D721Med (cell line): ENCODE measurements at places on chromosomes 5 and 9.

- DNase-seq: no peak
These were observed 7.1 kb downstream of the BRD9 start for GRCh38 chr5:885529-885928.

- DNase-seq: no peak
These were observed 96.4 kb upstream of the TAF11L2 start for GRCh38 chr5:17401470-17402288.

- no peak for DNase-seq
These were observed 191.5 kb upstream of the CLINT1 start for GRCh38 chr5:158050421-158050820.

GRCh38 chr5:62614355-62614754 lies 35.7 kb downstream of the LRRC70 start:
- DNase-seq: no peak

DNA sequence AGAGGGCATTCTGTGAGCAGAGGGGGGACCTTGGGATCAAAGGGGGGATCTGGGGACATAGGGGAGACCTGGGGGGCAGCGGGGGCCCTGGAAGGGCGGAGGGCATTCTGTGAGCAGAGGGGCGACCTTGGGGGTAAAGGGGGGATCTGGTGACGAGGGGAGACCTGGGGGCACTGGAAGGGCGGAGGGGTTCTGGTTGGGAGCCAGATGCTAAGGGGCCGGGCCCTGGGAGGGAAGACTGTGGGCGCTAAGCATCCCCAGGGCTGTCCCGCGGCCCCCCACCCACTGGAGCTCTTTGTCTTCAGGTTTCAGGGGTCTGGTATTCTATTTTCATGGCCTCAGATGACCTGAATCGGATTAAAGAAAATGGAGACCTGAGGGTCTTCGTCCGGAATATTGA lies 748 bp downstream of the LCN9 start:
- DNase-seq: no peak

- DNase-seq: no peak
These were observed 337.6 kb upstream of the IRX1 start for GRCh38 chr5:3258050-3258449.

DNA sequence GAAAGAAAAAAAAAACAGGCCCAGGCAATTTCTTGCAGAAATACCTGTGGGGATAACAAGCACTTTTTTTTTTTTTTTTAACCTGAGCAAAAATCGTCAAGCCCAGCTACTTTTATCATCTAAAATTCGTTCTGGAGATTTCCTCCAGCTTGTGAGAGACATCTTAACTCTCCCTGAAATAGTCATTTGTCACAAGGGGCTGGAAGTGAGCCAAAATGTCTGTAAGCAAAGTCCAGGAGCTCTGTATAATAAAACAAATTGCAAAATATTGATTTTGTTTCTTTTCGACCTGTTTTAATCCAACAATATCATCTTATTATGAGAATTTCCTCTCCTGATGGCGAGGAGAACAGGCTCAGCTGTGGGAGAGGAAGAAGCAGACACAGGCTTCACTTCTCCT lies 168.4 kb downstream of the TTLL11 start:
- no peak for DNase-seq

DNA sequence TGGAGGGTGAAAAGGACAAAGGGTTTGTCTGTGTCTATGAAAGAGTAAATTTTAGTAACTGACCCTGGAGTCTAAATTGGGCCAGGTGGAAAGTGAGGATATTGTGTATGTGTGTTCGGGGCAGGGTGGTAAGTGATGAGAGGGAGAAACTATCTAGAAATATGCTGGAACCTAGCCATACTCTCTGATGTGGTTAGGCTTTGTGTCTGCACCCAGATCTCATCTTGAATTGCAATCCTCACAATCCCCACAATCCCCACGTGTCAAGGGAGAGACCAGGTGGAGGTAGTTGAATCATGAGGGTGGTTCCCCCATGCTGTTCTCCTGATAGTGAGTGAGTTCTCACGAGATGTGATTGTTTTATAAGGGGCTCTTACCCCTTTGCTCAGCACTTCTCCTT lies 60.6 kb downstream of the COMMD10 start:
- no peak for DNase-seq

GRCh38 chr5:43338862-43339261 lies 25.6 kb upstream of the HMGCS1 start:
- no peak for DNase-seq

DNA sequence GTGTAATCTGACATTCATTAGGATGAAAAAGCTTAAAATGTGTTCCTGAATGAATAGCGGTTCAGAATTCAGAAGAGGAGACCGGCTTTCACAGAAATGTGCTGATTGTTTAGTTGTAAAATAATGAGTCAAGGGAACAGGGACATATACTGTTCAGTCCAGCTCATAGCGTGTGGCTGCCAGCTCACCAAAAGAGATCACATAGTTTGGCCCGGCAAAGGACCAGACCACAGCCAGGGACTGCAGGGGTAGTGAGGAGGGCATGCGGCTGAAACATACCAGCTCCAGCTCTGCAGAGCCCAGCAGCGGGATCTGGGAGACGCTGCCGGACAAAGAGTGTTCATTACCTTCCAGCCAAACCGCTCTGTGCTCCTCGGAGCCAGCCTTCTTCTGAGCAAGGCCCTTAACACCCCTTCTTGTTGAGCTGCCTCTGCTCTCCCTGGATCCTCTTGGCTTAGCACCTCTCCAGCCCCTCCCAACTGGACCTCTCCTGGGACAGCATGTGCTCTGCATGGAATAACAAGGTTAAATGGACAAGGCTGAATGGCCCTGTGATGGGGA lies 116.8 kb upstream of the CNTLN start:
- no peak for DNase-seq

DNA sequence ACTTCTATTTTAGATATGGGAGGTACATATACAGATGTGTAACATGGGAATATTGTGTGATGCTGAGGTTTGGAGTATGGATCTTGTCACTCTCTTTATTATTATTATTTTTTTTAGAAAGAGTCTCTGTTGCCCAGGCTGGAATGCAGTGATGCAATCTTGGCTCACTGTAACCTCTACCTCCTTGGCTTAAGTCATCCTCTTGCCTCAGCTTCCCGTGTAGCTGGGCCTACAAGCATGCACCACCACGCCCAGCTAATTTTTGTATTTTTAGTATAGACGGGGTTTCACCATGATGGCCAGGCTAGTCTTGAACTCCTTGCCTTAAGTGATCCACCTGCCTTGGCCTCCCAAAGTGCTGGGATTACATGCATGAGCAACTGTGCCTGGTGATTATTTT lies 138.4 kb upstream of the SLC28A3 start:
- DNase-seq: no peak

DNA sequence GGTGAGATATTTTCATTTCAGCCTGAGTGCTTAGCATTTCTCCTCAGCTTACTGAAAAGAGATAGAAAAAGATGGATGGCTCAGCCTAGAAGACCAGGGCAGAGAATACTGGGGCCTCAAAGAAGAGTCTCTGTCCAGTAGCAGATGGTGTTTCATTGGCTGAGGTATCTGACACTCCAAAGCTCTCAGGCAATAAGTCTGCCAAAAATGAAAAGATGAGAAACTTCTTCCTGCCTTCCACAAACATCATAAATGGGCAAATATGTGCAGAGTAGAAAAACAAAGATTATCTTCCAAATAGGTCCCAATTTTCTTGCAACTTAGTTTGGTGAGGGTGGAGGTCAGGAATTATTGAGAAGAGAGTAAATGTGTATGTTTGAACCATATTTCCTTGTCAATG lies 87.4 kb upstream of the ICE1 start:
- no peak for DNase-seq

GRCh38 chr9:128553728-128554127 lies 1.3 kb downstream of the SPTAN1 start:
- DNase-seq: no peak

DNA sequence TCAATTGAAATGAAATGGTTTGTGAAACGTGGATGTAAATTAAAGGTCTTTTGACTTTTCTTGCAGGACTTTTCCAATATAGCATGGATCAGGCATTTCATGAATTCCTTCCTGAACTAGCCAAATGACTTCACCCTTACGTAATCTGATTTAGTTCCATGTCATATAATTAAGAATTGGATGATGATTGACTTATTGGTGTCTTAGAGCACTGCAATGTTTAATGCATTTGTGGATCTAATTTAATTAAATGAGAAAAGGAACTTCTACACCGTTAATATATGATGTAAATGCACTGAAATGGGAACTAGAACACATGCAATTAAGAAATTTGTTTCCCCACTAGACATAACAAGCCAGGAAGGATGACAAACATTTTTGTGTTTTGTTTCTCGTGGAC lies 228.8 kb downstream of the FBXL7 start:
- no peak for DNase-seq

DNA sequence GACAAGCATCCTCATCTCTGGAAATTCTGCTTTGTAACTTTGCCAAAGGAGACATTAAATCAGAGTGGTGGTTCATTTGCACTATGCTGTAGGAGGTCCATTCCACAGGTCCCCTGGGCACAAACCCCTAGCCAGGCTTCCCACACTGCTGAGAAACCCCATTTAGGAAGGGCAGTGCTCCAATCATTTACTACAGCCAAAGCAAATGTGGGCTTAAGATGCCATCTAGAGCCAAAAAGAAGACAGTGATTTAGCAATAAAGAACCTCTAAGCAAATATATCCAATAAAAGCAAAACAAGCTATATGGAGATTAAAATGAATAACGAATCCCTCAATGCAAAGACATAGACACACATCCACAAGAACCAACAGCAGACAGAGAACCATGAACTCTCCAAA lies 129.0 kb upstream of the ALDH1B1 start:
- no peak for DNase-seq

- no peak for DNase-seq
These were observed 507 bp downstream of the CTNND2 start for GRCh38 chr5:11903614-11904264.

GRCh38 chr9:129610213-129610472 lies 10.8 kb downstream of the C9orf50 start:
- DNase-seq: no peak

DNA sequence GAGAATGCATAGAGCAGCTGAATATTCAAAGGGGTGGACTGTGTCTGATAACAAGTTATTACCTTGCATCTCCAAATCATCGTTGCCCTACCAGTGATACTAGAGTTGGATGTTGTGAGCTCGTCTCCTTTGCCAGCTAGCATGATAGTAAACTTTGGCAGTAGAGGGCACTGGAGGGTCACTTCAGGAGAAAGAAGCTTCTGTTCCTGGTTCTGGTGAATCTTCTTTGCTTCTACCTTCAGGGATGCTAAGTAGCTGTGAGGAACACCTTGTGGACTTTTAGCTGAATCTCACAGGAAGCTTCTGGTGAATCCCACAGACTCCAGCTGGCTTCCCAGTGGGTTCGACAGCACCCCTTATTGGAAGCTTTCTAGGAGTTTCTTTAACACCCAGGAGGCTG lies 626.6 kb upstream of the SGCD start:
- DNase-seq: no peak

- no peak for DNase-seq
These were observed 117.5 kb downstream of the ANKRD55 start for GRCh38 chr5:56115589-56115988.

DNA sequence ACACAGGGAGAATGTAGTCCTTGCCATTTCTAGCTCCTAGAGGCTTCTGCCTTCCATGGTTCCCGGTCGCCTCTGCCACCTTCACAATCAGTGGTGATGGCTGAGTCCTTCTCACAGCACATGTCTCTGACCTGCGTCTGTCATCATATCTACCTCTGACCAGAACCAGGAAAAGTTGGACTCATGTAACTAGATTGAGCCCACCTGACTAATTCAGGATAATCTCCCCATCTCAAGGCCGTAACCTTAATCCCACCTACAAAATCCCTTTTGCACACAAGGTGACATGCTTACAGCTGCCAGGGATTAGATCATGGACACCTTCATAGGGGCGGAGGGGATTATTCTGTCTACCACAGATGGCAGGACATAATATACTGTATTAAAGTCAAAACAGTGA lies 375.6 kb downstream of the ICE1 start:
- DNase-seq: no peak

- no peak for DNase-seq
These were observed 230.6 kb upstream of the CD180 start for GRCh38 chr5:67426961-67427849.

DNA sequence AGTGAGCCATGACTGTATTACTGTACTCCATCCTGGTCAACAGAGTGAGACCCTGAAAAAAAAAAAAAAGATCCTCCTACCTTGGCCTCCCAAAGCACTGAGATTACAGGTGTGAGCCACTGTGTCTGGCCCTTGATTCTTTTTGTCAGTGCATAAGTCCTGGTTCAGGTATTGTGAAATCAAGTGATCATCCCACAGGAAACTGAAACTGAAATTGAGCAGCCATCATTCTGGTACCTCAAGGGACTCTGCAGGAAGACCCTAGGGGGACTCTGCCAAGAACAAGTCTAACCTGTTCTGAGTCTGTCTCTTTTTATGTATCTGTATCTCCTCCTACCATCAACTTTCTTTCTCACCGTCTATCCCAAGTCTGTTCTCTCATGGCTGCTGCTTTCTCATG lies 1.9 kb upstream of the DCAF10 start:
- no peak for DNase-seq

DNA sequence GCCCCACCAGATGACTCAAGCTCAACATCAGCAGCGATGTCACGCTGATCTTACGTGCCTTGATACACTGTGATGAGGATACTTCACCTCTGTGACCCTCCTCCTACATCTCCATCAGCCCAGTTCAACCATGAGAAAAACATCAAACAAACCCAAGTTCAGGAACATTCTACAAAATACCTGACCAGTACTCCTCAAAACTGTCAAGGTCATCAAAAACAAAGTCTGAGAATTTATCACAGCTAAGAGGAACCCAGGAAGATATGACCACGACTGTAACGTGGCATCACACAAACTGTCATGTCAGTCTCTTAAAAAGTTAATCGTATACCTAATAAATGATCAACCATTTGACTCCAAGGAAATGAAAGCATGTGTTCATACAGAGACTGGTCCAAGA lies 90.8 kb downstream of the COL23A1 start:
- no peak for DNase-seq

DNA sequence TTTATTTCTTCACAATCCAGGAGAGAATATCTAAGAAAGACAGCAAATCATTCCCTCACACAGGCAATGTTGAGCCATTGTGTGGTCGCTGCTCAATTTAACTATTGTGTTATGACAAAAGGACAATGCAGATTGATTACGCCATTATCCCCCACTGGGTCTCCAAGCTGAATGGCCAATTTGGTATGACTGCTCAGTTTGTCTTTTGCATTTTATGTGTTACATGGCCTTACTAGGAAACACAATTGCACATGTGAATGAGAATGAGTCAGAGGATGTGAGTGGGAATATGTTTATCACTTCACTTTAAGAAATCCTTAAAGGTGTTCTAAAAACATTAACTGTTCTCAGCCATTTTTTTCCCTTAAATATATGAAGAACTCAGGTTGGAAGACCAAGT lies 108.3 kb downstream of the FAM174A start:
- DNase-seq: no peak

DNA sequence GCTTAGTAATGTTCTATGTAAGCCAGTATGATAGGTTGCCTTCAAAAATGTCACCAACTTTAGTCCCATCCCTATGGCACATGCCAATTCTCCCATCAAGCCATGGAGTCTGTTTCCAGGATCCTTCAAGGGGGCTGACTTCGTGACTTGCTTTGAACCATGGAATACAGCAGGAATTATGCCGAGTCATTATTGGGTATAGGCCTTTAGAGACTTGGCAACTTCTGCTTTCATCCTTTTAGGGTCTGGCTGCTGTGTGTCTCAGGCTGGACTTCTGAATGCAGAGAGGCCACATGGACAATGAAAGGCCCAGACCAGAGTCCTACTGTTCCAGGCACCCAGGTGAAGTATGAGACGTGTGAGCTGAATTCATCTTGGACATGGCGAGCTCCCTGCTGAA lies 109.8 kb downstream of the DENND1A start:
- DNase-seq: no peak

- no peak for DNase-seq
These were observed 56.1 kb downstream of the UBAP2 start for GRCh38 chr9:33992632-33993031.
